Progenitor cell of endocrine pancreas (in vitro differentiated cells): ENCODE measurements at places on chromosomes 13 and 19. TPM values are rescaled to one million over a fixed set of nuclear protein-coding genes. Genes with fewer than 3 reads are reported as not detected.

The ZNF497 gene
- total RNA-seq = 11.7 and 13.4 TPM in 2 replicates

DNA sequence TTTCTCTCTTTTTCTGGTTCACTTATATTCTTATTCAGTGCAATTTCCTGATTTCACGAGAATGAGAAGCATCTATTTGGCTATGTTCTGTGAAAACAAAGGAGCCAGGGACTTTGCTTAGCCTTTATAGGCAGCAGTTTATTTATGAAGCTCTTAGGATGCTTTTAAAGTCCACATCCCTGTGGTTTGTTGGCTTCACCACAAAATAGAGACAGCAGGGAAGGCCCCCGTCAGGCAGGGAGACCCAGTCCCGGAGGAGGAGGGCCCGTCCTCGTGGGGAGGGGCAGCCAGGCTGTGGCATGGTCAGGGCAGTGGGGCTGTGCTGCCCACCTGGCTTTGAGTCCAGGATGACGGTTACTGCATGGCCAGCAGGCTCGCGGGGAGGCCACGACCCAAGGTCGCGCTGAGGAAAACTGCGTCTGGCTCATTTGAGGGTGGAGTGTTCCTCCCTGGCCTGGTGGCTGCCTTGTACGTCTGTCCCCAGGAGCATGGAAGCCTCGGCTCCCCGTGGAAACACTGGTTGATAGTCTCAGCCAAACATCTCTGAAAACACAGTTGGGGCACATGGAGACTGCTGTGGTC, 92.7 kb downstream of the ATP11A start:
- H3K36me3 ChIP-seq = peaks cover 24% of the 10 kb centered on the region
- DNase-seq = no peak
- no peak overlapping the region for H3K4me3 ChIP-seq
- H3K4me1 ChIP-seq = peaks cover 8% of the 10 kb centered on the region

The ZNF560 gene
- total RNA-seq = not detected in 2 replicates

- H3K27ac ChIP-seq = no peak overlapping the region
- H3K4me3 ChIP-seq = no peak overlapping the region
- H3K36me3 ChIP-seq = no peaks in the 10 kb centered on the region
These were observed 4.2 kb downstream of the ATP4A start for GRCh38 chr19:35559281-35559659.

The RASAL3 gene
- not detected in 2 replicates for total RNA-seq

The PTH2 gene
- total RNA-seq = not detected in 2 replicates

The TM9SF2 gene
- total RNA-seq = 109 and 112 TPM in 2 replicates

The F10 gene
- total RNA-seq = 29.7 and 30.2 TPM in 2 replicates

The ERICH6B gene
- not detected in 2 replicates for total RNA-seq

GRCh38 chr13:112712451-112713207, 22.8 kb downstream of the ATP11A start:
- peaks cover 12% of the 10 kb centered on the region for H3K36me3 ChIP-seq
- H3K4me3 ChIP-seq = no peak overlapping the region

GRCh38 chr13:97215325-97215724, 6.8 kb upstream of the MBNL2 start:
- no peak overlapping the region for H3K27ac ChIP-seq
- H3K36me3 ChIP-seq = no peaks in the 10 kb centered on the region
- peaks cover 13% of the 10 kb centered on the region for H3K27me3 ChIP-seq
- H3K4me3 ChIP-seq = no peak overlapping the region

- no peak overlapping the region for H3K4me3 ChIP-seq
- H3K27me3 ChIP-seq = no peaks in the 10 kb centered on the region
- no peak for DNase-seq
- H3K36me3 ChIP-seq = no peaks in the 10 kb centered on the region
- no peak overlapping the region for H3K27ac ChIP-seq
These were observed 1784.1 kb downstream of the SLITRK5 start for GRCh38 chr13:89455225-89455624.

GRCh38 chr19:1308718-1309117, 23.0 kb downstream of the EFNA2 start:
- peaks cover 5% of the 10 kb centered on the region for H3K4me1 ChIP-seq
- DNase-seq = no peak
- H3K4me3 ChIP-seq = no peak overlapping the region
- H3K27ac ChIP-seq = no peak overlapping the region

The SIGLEC8 gene
- total RNA-seq = not detected in 2 replicates

The DUS3L gene
- total RNA-seq = 42.6 and 43.1 TPM in 2 replicates

The STOML3 gene
- total RNA-seq = not detected in 2 replicates

The FARP1 gene
- total RNA-seq = 266 and 278 TPM in 2 replicates

DNA sequence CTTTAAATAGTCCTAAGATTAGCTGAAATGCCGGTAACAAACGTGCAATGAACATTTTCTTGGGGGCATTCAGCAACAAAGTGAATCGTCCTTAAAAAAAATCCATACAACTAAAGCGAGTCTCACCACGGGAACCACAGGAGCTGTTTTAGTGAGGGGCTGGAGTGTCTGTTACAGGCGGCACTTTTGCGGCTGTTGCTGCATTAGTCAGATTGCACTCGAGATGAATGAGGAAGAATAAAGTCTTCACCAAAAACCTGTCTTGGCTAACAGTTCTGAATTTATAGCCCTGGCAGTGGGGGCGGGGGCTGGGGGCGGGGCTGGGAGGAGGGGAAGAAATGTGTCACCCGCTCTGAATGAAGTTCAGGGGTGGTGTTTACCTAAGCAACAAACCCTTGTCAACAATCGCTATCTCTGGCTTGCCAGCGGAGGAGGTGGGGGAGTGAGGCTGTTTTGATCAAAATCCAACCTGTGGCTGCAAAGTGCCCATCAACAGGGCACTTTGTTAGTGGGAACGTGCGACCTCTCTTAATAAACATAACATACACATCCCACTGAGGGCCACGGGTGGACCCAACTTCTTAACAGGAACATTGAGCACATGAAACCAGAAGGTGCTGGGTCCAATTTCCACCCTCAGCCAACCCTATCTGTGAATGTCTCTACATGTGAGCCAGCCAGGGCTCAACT, 44.5 kb downstream of the RFX2 start:
- H3K4me1 ChIP-seq = peaks cover 56% of the 10 kb centered on the region
- H3K4me3 ChIP-seq = peak overlapping the region; percentile 66
- peaks cover 15% of the 10 kb centered on the region for H3K36me3 ChIP-seq
- H3K27me3 ChIP-seq = no peaks in the 10 kb centered on the region

GRCh38 chr19:50959731-50960500, 7.1 kb upstream of the KLK5 start:
- H3K4me1 ChIP-seq = no peaks in the 10 kb centered on the region
- H3K4me3 ChIP-seq = no peak overlapping the region
- H3K27me3 ChIP-seq = peaks cover 56% of the 10 kb centered on the region
- no peak for DNase-seq

The RDH8 gene
- not detected in 2 replicates for total RNA-seq

The DCT gene
- total RNA-seq = 0.20 TPM in 1 of 2 replicates, not detected in the other

GRCh38 chr13:26821672-26822071, 61.1 kb upstream of the GPR12 start:
- no peak overlapping the region for H3K27ac ChIP-seq
- DNase-seq = no peak

DNA sequence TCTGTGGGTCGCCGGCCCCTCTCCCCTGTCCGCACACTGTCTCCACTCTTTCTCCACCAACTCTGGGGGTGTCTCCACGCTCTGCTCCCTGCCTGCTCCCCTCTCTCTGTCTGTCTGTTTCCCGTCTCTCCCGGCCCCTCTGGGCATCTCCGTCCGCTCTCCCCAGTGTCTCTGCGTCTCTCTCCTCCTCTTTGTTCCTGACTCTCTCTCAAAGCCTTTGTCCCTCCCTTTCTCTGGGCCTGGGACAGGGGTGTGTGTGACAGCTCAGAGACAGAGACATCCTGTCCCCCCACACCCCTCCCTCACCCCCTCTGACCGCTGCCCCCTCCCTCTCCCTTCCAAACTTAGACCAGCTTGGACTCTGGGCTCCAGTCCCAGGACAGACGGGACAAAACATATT, 668 bp upstream of the SBK3 start:
- H3K36me3 ChIP-seq = no peaks in the 10 kb centered on the region
- H3K4me1 ChIP-seq = peaks cover 17% of the 10 kb centered on the region
- no peak overlapping the region for H3K4me3 ChIP-seq
- peaks cover 20% of the 10 kb centered on the region for H3K27me3 ChIP-seq
- no peak overlapping the region for H3K27ac ChIP-seq
- no peak for DNase-seq

The IL4I1 gene
- total RNA-seq = 0.24 and 0.40 TPM in 2 replicates

The UBE2L5 gene
- not detected in 2 replicates for total RNA-seq

The SPINT2 gene
- 519 and 559 TPM in 2 replicates for total RNA-seq

GRCh38 chr19:54436628-54437252, 12.3 kb upstream of the LENG8 start:
- no peak for DNase-seq
- peaks cover 6% of the 10 kb centered on the region for H3K36me3 ChIP-seq
- no peak overlapping the region for H3K27ac ChIP-seq
- no peaks in the 10 kb centered on the region for H3K4me1 ChIP-seq
- peaks cover 9% of the 10 kb centered on the region for H3K27me3 ChIP-seq

The C19orf67 gene
- 0.43 TPM in 1 of 2 replicates, not detected in the other for total RNA-seq

DNA sequence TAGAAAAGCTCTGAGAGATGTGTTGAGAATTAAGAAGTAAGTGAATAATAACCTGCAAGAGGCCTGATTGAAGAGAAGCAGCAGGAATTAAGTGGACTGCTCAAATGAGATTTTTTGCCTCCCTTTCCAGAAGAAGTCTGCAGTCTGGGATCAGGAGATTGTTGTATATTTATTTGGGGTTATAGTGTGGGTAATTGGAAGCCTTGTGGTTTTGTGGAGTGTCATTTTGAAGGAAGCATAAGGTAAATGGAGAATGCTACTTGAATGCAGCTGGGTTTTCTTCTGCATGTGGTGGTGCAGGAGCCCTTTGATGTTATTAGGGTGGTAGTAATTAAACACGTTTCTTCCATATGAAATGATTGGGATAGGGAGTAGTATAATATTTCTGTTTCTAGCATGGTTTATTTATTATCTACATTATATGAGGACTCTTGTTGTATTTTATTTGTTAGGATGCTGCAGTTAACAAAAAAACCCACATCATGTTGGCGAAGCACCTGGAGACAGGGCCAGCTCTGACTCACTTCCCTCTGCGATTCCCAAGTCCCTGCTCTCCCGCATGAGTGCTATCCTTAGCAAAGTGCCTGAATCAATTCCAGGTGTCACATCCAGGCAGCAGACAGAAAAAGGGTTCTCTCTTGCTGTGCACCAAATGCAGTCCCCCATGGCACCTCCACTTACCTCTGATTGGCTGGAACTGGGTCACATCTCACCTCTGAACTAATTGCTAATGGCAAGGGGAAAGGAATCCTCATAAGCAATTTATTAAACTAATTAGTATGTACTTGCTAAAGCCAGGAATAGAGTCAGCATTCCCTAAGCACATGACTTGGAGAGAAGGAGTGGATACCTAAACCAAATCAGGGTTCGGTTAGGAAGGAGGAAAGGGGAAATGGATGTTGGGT, 54.8 kb downstream of the DGKH start:
- DNase-seq = no peak
- no peak overlapping the region for H3K4me3 ChIP-seq
- H3K4me1 ChIP-seq = peaks cover 3% of the 10 kb centered on the region
- H3K36me3 ChIP-seq = no peaks in the 10 kb centered on the region

The CEACAM21 gene
- total RNA-seq = not detected in 2 replicates
